ENCODE measurements at places on chromosomes 1 and 21.

- no peak for DNase-seq
Measured at GRCh38 chr1:206953126-206953525, 6.9 kb upstream of the PIGR start.

GRCh38 chr1:24361811-24362210 lies 42.7 kb downstream of the GRHL3 start:
- DNase-seq = no peak

GRCh38 chr1:14949836-14950713 lies 203.5 kb upstream of the TMEM51 start:
- no peak for DNase-seq

DNA sequence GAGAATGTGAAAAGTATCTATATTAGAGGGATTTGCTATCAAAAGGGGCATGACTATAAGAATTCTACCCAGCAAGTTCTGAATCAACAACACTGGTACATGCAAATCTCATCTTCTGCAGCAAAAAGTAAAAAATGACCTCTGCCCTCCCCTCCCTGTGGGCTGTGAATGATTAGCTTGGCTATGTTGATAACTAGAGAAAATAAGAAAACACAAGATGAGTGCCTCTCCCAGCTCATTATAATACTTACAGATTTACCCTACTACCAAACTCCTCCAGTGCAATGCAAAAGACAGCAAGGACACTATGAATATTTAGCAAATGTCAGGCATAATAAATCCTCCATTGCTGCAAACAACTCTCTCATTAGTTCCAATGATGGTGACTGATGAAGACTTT lies 102.4 kb downstream of the SLC45A1 start:
- no peak for DNase-seq

GRCh38 chr1:229869687-229870086 lies 197.4 kb upstream of the GALNT2 start:
- no peak for DNase-seq

- DNase-seq = no peak
Measured at GRCh38 chr1:6657138-6657537, 32.5 kb downstream of the THAP3 start.

- DNase-seq = no peak
Measured at GRCh38 chr1:100164216-100164615, 13.8 kb downstream of the LRRC39 start.

DNA sequence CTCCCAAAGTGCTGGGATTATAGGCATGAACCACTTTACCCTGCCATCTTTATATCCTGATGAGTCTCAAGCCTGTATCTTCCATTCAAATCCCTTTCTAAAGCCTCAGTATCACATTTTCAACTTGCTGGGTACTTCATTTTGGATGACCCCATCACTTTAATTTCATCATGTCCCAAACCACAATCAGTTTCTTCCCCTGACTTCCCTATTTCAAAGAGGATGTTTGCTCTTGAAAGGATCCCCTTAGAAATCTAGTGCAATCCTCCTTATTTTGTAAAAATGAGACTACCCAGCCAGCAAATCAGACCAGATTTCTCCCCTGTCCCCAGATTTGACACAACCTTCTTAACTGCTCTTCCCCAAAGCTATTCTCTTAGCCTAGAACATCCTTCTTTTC lies 7.0 kb upstream of the TRIT1 start:
- DNase-seq = no peak

DNA sequence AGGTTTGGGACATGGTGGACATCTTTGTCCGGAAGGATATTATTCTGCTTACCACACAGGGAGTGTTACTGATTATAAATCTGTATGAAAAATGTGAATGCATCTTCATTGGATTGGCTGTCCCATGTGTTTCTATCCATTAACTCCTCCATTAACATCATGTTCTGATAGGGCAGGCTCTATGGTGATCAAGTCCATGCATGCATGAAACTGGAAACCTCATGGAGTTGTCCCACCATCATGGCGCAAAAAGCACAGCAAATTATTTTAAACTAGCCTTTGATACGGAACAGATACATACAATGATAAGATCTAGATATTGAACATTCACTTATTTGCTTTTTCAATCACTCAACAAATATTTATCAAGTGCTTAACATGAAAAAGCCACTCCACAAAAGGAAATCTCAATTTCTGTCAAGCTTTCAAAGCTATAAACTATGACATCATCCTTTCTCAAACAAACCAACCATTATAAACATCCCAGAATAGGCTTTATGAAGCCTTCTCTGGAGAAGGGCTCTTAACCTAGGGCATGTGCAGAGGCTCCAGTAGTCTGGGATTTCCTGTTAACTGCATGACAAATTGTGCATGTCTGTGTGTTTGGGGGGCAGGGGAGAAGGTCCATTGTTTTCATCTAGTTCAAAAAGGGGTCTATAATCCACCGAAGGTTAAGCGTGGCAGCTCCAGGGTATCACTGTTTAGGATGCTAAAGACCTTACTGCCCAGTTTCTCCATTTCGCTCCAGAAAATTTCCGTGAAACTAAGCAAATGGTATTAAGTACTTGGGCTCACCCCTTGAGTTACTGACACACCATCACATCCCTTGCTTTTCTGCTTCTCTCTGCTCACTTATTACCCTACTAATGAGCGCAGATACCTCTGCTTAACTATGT lies 46.1 kb downstream of the ADAMTS1 start:
- no peak for DNase-seq

- no peak for DNase-seq
Measured at GRCh38 chr1:1167841-1168450, 5.7 kb upstream of the TTLL10 start.

DNA sequence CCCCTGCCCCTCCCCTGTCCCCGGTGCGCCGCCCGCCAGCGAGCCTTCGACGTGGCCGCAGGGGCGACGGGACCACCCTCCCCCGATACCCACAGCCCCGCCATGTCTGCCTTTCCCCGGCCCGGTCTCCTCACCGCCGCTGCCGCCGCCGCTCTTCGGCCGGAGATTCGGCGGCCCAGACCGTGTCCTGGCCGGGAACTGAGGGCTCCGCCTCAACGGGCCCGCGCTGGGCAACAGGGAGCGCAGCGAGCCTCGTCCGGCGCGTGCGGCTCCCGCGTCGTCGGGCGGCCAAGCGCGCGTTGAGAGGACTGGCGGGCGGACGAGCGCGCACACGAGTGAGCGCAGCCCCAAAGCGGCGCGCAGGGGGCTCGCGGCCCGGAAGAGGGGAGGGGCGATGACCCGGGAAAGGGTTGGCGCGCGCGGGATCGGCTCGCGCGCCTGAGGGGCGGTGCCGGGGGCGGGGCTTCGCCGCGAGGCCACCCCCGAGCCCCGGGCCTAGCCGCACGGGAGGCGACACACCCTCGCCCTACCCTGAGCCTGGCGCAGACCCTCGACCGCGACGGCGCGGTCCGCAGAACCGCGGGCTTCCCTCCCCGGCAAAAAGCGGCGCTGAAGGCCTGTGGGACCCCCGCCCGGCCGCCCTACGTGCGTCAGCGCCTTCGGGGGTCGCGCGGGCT lies at the start of gene BTG3:
Gene BTG3, minus strand, starts transcription at position 337 of the 677 bp plus-strand sequence. CDS start 3,757 bp downstream, outside the sequence.
- DNase-seq = peak; percentile 77

GRCh38 chr1:209160230-209160629 lies 423.3 kb upstream of the CAMK1G start:
- DNase-seq = no peak

GRCh38 chr1:198943484-198944187 lies 304.8 kb downstream of the PTPRC start:
- DNase-seq = no peak

- DNase-seq = no peak
Measured at GRCh38 chr1:83593073-83593472, 405.9 kb downstream of the TTLL7 start.

DNA sequence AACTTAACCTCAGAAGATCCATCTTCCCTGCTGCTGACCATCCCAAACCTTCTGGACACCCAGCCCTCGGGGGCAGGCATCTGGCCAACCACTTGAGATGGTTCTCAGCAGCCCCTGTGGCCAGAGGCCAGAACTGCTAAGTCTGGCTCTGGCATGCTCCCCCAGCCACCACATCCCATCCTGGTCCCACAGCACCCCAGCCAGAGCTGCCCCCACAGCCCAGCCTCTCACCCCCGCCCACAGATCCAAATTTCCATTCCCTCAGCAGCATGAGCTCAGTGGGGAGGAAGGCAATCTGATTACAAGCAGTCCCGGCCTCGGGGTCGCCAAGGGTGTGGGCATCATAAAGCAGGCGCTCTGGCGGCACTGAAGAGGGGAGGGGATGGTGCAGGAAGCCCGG lies 45.6 kb downstream of the GLIS1 start:
- no peak for DNase-seq

GRCh38 chr1:193762236-193762635 lies 575.8 kb upstream of the B3GALT2 start:
- no peak for DNase-seq

- DNase-seq = no peak
Measured at GRCh38 chr1:100445565-100445964, 92.4 kb upstream of the GPR88 start.

DNA sequence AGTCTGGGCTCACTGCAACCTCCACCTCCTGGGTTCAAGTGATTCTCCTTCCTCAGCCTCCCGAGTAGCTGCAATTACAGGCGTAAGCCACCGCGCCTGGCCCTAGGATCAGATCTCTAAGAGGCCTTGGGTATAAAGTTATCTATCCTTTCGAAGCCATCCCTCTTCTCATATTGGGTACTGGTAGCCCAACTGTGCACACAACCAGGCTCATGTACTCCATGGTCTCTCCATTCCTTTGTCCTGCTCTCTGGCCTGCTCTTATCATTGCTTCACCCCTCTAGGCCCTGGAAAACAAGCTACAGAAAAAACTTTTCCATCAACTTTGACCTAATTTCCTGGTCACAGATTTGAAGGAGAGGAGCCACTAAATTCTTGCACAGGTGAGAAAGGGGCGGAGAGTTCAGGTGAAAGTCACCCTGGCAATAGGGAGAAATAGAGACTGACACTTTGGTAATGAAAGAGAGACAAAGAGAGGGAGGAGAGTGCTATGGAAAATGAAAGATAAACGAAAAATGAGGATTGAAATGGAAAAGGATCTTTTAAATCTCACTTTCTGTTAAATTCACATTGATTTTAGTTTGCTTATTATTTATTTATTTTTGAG lies 6.0 kb downstream of the TXNIP start:
- no peak for DNase-seq

- no peak for DNase-seq
Measured at GRCh38 chr1:157388057-157388456, 164.3 kb downstream of the FCRL5 start.

- no peak for DNase-seq
Measured at GRCh38 chr1:82386365-82387011, 585.8 kb downstream of the ADGRL2 start.

- DNase-seq = no peak
Measured at GRCh38 chr21:44263221-44263760, 1.6 kb upstream of the DNMT3L start.

DNA sequence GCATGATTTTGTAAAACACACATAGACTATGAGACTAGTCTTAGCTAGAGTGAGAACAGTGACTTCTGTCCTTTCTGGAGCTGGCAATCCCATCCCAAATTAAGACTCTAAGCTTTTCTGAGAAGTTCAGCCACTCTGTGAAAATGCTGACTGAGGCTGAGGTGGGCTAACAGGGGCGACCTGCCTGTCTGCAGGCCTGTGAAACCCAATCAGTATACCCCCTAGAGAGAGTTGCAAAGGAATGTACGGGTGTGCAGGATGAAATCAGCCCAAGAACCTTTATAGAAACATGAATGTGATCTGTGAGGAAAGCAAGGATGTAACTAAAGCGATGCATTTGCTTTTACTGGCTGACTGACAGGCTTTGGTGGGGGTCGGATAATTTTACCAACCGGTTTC lies 16.0 kb upstream of the TBX15 start:
- no peak for DNase-seq

DNA sequence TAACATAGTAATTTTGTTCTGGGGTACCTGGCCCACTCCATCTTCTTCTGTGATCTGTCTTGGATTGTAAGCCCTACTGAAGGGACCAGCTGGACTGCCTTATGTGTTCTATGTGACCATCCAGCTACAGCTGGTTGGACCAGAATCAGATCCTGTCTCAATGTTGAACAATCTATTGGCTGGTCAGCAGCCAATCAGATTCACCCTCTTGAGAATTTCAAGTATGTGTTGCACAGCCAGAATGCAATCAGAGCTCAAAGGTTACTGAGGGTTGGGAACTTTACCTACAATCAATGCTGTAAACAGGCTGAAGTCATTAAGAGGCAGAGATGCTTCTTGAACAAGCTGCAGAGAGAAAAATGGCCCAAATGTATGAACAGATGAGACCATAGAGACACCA lies 61.9 kb downstream of the KCNC4 start:
- no peak for DNase-seq

- no peak for DNase-seq
Measured at GRCh38 chr1:238681021-238681420, 705.3 kb upstream of the CHRM3 start.

GRCh38 chr1:221706191-221706590 lies 35.7 kb downstream of the DUSP10 start:
- DNase-seq = no peak

DNA sequence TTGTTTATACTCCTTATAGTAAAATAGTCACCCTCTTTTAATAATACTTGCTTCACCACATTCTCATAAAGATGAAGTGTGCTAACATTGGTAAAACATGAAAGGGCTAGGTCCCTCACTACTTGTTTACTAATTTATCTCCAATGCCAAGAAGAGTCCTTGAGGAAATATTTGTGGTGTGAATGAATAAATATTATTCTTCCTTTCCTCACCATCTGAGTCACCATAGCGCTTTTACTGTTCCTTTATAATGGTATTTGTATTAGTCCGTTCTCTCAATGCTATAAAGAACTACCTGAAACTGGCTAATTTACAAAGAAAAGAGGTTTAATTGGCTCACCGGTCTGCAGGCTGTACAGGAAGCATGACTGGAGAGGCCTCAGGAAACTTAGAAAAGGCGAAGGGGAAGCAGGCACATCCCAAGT lies 222.8 kb upstream of the ZRANB2 start:
- DNase-seq = no peak

DNA sequence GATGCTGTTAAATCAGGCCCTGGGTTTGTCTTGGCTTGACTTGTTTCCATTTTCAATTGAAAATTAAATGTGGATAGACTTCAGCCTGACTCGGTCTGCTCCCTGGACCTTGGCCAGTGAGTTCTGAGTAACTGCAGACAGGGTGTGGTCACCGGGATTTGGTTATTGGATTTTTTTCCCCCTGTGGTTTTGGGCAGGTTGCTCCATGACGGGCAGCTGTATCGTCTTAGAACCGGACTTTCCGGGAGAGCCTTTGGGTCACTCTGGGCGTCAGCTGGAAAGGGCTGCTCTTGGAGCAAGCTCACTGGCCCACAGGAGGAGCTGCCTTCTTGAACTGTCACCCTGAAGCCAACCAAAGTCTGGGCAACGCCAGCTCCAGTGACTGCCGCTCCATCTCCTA lies 75.0 kb downstream of the CLIC6 start:
- DNase-seq = no peak

GRCh38 chr1:206128196-206128595 lies 11.0 kb upstream of the AVPR1B start:
- DNase-seq = no peak
